ENCODE measurements at places on chromosomes 12 and 14. TPM values are rescaled to one million over a fixed set of nuclear protein-coding genes. Genes with fewer than 3 reads are reported as not detected.

Gene KLRC4
- not detected for total RNA-seq

Gene LMBR1L
- 24.2 TPM for total RNA-seq

Gene RERGL
- 0.47 TPM for total RNA-seq

Gene REC8
- 2.7 TPM for total RNA-seq

Gene TAS2R13
- 3.3 TPM for total RNA-seq

Gene CNTN1
- 17.8 TPM for total RNA-seq

Gene SNRPF
- 33.7 TPM for total RNA-seq

Gene PEX5
- total RNA-seq, result 33.2 TPM

Gene SSTR1
- total RNA-seq, result not detected

Gene SDR9C7
- total RNA-seq, result not detected

Gene APOLD1
- 2.7 TPM for total RNA-seq

Gene CEBPE
- not detected for total RNA-seq

Gene TEX52
- total RNA-seq, result not detected

Gene CCDC38
- not detected for total RNA-seq

Gene FOXN4
- total RNA-seq, result not detected

Gene PDZRN4
- total RNA-seq, result not detected

Gene CFAP54
- total RNA-seq, result 1.5 TPM

Gene WNT1
- not detected for total RNA-seq

Gene BEGAIN
- total RNA-seq, result 6.8 TPM

Gene LGR5
- not detected for total RNA-seq

Gene PPM1H
- 1.3 TPM for total RNA-seq

Gene PA2G4
- total RNA-seq, result 127 TPM

Gene KIF26A
- total RNA-seq, result 0.67 TPM

Gene TTC8
- total RNA-seq, result 29.9 TPM

Gene PABPN1
- total RNA-seq, result 43.0 TPM

Gene SLC5A8
- total RNA-seq, result not detected

Gene KRT3
- total RNA-seq, result not detected

Gene CPNE6
- not detected for total RNA-seq

Gene C12orf50
- total RNA-seq, result not detected

Gene GPR68
- total RNA-seq, result not detected

Gene KRT75
- 26.5 TPM for total RNA-seq

Gene ADGRD1
- total RNA-seq, result not detected

Gene RPL10L
- total RNA-seq, result not detected

Gene SLC10A1
- not detected for total RNA-seq

Gene MYBPC1
- not detected for total RNA-seq

Gene FGF23
- not detected for total RNA-seq

Gene CFL2
- total RNA-seq, result 29.9 TPM

Gene ATL1
- total RNA-seq, result 21.2 TPM

Gene SOAT2
- total RNA-seq, result 0.16 TPM

Gene LRRC43
- total RNA-seq, result 0.66 TPM

Gene ZNF385A
- 102 TPM for total RNA-seq

Gene PLEKHD1
- total RNA-seq, result not detected

Gene ANKRD33
- not detected for total RNA-seq

Gene NXPH4
- total RNA-seq, result 5.3 TPM

Gene GPR65
- not detected for total RNA-seq
